ENCODE measurements at places on chromosomes 2 and 18. TPM values are rescaled to one million over a fixed set of nuclear protein-coding genes. Genes with fewer than 3 reads are reported as not detected.

GRCh38 chr2:100934504-100935371 lies 67.4 kb upstream of the RPL31 start:
- no peak for DNase-seq

- DNase-seq, result no peak
These were observed 20.8 kb upstream of the MAL start for GRCh38 chr2:95004711-95005110.

DNA sequence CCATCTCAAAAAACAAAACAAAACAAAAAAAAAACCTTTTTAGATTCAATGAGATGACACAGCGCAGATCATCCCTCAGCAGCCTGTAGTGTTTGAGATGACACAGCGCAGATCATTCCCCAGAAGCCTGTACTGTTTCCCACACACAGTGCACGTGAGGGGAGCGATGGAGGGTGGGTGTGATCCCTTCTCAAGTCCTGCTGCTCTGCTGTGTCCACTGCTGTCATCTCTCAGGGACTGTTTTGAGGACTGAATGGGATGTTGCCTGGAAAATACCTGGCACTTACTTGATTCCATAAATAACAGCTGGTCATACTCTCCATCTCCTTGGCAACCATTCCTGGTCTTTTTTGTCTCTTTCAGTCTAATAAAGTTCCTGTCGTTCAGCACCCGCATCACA lies 25.7 kb downstream of the TGOLN2 start:
- DNase-seq, result no peak

Gene WDPCP
- total RNA-seq, result 4.8 TPM

DNA sequence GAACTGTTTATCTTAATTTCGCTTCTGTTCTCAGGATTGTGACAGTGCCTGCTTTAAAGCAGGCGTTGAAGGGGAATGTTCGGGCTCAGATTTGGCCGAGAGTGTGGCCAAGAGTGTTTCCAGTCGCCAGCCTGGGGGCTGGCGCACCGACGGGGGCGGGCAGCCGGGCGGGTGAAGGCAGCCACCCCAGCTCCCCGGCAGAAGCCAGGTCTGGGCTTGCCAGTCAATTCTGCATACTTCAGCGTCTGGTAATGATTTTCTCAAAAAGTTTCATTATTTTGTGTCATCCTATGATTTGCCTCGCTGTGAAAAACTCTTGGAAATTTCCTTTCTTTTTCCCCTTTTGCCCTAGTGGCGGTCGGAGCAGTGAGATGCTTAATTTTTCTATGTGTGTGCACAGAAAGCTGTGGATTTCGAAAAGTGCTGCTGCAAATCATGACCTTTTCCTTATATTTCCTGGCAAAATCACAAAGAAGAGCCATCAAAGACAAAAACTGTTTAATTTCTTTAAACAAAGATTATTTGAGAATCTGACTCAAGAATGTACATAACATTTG lies 856 bp downstream of the FAM228A start:
- DNase-seq, result no peak

Gene TRIM54
- total RNA-seq, result not detected

DNA sequence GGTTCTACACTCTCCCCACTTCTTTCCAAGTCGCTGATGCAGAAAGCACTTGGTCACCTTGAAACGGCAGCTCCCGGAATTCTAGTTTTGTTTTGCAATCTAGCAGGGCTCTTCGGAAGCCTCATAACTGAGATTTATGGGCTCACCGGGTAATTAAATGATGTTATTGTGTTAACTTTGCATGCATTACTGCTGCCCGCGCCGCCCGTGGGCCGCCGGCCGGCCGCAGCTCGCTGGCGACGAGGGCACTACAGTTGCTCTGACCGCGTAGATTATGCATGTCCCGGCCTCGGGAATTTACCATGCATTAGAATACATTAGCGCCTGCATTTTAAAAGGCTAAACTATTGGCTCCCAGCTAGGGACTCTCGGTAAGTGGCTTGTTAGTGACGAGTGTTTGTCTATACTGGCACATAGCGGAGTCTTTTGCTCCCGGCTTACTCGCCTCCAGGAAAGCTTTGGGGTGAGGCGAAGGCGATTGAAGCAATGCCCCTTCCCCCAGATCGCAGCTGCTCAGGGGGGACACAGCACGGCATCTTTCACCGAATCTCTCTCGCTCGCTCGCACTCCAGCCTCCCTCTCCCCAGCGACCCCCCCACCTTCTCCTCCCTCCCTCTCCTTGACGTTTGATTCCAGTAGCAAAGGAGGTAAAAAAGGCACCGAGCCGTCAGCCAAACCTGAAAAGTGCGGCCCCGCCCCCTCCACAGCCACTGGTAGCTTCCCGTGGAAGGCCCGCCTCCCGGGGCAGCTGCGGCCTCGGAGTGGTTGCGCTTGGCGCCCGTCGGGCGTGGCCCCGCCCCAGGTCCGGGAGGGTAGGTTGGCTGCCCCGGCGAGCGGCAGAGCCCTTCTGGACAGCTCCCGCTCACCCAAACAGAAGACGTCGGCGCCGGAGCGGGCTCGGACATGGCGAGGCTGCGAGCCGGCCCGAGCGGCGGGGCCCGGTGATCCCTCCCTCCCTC lies at the start of gene ONECUT2:
Gene ONECUT2 (plus strand): TSS at position 839 of the 959 bp plus-strand sequence. CDS start 343 bp downstream, outside the sequence.
- peak; percentile 80 for DNase-seq

GRCh38 chr2:166158546-166158945 lies 30.7 kb upstream of the SCN1A start:
- no peak for DNase-seq

GRCh38 chr2:196239622-196240587 lies 68.5 kb upstream of the STK17B start:
- peak; percentile 65 for DNase-seq

DNA sequence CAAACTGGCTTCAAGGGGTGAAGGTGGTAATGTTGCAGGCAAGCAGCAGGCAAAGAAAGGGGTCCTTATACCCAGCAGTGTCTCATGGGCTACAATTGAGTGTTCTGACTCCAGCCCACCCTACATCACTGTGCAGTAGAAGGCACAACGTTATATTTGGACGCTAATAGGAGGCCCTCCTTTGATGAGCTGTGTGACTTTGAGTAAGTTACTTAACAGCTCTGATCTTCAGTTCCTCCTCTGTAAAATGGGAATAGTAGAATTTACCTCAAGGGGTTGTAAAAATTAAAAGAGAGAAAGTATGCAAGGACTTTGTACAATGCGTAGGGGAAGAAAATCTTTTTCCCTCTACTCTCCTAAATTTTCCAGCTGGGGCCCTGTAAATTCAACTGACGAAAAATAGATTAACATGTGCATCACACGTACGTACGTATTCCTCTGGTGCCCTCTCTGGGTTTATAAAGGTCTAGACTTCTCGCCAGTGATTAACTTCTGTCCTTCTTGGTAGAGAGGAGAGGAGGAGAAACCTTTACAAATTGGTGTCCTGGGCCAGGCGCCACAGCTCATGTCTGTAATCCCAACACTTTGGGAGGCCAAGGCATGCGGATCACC lies 57.6 kb upstream of the REL start:
- no peak for DNase-seq

GRCh38 chr2:55106148-55106547 lies 55.9 kb upstream of the RTN4 start:
- no peak for DNase-seq

Gene SCN9A
- 0.51 TPM for total RNA-seq

DNA sequence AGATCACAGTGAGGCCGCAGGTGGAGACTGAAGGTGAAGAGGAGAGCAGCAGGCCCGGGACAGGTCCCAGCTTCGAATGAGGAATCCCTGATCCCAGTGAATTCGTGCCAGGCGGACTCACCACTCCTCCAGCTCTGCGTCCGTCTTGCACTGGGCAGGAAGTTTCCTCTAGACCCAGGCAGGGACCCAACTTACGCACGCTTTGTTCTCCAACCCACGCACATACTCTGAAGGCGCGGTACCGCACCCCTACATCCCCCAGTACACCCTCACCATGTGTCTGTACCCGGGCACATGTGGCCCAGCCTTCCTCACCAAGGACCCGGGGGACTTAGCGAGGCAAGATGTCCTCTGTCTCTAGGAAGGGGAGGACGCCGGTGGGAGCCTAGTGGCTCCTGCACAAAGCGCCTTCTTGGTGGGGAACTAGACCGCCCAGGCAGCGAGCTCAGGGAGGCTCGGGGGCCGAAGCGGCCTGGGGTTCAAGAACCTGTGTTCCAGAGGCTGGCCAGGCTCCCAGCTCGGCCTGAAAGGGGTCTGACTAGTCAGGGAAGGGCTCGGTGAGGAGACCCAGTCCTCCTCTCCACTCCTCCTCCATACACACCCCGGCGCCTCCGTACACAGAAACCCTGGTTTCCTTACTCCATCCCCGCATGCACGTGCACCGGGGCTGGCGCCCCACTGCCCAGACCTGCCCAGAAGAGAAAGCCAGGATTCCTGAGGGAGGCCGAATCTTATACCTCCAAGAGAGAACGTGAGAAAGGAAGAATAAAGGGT lies 38.3 kb upstream of the ATP6V1B1 start:
- no peak for DNase-seq
